Mammary epithelial cell (primary cell): ENCODE measurements at places on chromosomes 5 and 9.
A peak's percentile ranks its signal among the peaks of the same experiment; 100 is the strongest.

GRCh38 chr5:62432621-62433064 is 20.1 kb downstream of the IPO11 start:
- DNase-seq = no peak

GRCh38 chr5:318931-319601 is 2.4 kb upstream of the AHRR start:
- no peak for DNase-seq

GRCh38 chr5:1521671-1522600 is 1.8 kb downstream of the LPCAT1 start:
- peak; percentile 53 for DNase-seq

- DNase-seq = no peak
These were observed 73.8 kb downstream of the TRIO start for GRCh38 chr5:14216902-14217301.

GRCh38 chr5:153525536-153525935 is 35.1 kb downstream of the GRIA1 start:
- DNase-seq = no peak

- DNase-seq = peak; percentile 58
These were observed 101.5 kb downstream of the PLCXD3 start for GRCh38 chr5:41408676-41409443.

GRCh38 chr9:130692321-130692720 is 1.3 kb upstream of the EXOSC2 start:
- no peak for DNase-seq

DNA sequence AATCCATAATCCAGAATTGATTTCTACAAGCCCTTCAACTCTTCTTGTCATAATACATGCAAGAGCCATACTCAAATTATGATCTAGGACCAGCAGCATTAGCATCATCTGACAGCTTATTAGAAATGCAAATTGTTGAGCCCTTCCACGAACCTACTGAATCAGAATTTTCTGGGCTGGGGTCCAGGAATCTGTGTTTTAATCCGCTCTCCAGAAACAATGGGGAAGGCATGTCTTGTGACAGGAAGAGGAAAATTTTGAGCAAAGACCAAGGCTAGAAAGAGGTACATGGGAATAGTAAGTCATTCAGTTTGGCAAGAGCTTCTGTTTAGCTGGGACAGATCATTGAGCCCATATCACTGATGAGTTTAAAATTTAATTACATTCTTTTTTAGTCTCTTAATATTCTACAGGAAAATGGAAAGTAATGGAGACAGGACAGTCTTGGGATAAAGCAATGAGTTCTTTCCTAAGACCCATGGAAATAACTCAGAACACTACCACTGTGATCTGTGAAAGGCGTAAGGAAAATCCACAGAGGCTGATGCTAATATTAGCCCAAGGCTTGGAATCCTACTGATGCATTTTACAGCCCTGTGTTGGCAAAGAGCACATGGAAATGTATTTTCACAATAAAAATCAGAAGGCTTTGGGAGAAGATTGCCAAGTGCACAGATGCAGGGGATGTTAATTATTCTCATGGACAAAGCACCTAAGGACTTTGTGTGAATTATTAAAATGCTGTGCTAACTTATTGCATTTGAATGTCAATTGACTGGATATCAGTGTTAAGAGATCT is 73.7 kb upstream of the STK32A start:
- no peak for DNase-seq

DNA sequence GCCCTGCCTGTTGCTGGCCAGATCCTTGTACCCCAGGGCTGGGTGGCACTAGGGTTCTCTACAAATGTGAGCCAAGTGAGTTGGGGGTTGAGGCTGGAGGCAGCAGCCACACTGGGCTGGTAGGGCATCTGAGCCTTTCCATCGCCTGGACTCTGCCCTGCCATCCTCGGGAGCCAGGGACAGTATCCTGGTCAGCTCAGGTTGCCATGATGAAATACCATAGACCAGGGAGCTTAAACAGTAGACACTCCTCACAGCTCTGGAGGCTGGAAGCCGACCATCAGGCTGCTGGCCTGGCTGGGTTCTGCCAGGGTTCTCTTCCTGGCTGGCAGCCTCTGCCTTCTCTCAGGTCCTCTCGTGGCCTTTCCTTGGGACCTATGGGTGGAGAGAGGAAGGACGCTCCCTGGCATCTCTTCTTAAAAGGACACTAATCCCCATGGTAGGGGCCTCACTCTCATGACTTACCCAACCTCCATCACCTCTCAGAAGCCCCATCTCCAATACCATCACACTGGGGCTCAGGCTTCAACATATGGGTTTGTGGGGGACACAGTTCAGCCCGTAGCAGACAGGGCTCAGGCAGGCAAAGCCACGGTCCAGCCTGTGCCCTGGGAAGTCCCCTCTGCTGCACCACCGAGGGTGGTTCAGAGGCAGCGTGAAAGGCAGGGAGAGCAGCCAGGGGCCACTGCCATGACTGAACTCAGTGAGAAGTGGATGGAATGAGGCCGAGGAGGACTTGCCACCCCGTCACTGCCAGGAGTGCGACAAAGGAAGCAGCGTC is 50.1 kb downstream of the HMCN2 start:
- no peak for DNase-seq

DNA sequence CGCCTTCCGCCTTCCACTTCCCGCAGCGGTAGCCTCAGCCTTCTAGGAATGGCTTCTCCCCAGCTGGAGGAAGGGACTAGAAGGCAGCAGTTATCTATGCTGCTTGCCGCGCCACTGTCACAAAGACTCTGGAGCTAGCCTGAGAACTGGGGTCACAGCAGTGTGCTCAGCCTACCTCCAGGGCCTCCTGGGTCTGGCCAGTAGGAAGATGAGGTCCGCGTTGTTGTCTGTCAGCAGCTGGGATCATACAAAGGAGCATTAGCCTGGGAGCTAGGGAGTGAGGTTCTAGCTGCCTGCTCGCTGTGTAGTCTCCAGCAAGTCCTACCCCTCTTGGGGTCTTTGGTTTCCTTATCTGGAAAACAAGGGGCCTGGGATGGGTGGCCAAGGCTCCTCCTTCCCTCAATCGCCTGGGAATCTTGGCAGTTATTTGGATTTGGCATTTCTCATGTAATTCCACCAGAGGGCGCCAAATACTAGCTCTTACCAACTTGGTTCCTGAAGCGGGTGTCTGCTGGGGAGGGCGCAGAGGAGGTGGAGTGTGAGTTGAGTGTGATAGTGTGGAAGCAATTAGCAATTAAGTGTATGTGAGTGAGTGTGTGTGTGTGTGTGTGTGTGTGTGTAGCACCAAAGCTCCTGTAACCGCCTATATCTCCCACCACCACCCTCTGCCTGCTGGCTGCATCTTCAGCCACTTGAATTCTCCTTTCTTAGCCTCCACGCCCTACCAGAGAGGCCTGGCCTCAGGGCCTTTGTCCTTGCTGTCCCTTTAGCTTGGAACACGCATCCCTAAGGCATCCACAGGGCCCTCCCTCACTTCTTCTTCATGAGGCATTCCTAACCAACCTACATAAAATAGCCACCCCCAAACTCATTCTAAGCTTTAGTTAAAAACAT is 97.1 kb downstream of the ENTREP1 start:
- peak; percentile 47 for DNase-seq

GRCh38 chr9:120935383-120935857 is 8.8 kb upstream of the TRAF1 start:
- DNase-seq = peak; percentile 99

GRCh38 chr5:149932445-149933350 is 11.9 kb downstream of the PDE6A start:
- no peak for DNase-seq

GRCh38 chr9:90789862-90790261 is 11.8 kb upstream of the SYK start:
- DNase-seq = no peak

DNA sequence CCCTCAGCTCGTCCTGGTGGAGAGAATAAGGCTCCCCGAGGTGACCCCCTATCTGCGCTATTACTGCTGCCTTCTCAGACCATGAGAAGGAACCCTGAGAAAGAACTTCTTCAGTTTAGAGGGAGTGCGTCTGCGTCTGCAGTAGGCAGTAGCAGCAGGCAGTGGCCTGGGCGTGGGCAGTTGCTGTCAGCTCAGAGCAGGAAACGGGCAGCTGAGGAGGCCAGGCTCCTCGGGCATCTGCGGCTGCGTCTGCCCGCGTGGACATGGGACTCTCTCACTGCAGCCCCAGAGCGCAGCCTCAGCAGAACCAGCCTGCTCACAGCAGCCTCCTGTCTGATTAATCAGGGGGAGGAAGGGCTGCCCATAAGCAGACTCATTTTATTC is 49.8 kb upstream of the FCN1 start:
- no peak for DNase-seq

GRCh38 chr5:109455598-109456096 is 45.9 kb upstream of the PJA2 start:
- peak; percentile 100 for DNase-seq

GRCh38 chr5:74072646-74073045 is 446.6 kb downstream of the ARHGEF28 start:
- no peak for DNase-seq

DNA sequence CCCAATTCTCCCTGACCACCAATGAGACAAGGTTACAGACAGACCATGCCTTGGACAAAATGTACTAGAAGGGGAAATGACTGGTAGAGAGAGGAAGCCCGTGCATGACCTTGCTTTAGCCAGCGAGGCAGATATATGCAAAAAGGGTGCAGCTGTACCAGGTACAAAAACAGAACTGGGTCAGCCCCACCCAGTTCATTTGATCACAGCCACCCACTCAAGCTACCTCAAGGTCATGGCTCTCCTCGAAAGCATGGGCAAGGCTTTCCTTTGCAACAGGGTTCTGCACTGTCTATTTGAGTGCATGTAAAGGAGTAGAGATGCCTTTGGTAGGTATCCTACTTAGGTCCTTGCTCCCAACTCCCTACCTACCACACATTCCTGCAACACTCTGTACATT is 33.3 kb downstream of the TLE1 start:
- DNase-seq = no peak

GRCh38 chr9:113712053-113712452 is 164.1 kb upstream of the ZNF618 start:
- DNase-seq = peak; percentile 56

- DNase-seq = no peak
These were observed 1.6 kb upstream of the CCDC69 start for GRCh38 chr5:151225475-151225874.

- DNase-seq = no peak
These were observed 32.2 kb upstream of the ROPN1L start for GRCh38 chr5:10409504-10409903.

DNA sequence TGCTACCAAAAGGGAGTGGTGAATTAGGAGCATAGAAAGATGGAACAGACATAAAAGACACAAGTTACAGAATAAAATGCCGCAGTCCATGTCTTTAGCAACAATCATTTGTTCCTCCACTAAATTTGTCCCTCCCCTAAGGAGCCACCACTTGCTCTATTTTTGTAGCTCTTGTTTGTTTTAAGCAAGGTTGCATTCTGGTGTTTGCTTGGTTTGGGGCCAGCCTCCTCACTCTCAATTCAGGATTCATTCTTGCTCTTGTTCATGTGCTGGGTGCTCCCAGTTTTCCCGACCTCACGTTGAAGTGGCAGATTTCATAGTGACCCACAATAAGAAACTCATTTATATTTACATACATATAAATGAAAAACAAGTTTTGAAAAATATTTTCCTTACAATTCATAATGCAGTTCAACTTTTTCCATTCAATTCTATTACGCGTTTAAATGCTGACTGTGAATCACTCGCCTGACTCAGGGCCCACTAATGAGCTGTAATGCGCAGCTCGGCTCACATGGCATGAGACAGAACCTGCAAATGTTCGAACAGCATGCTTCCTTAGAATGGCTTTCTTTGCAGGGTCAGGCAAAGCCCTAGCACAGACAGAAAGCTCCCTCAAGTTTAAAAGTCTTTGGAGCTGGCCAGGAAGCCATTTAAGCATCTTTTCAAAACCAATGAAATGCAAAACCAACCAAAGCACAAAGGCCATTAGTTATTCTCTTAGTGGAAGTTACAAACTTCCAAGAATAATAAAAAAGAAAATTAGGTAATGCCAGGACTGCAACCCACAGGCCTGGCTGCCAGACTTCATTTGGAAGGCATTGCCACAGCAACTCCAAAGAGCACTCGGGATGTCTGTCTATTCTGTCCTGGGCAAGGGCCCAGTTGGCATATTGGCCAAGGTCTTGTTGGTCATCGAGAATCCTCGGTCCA is 41.7 kb downstream of the RETREG1 start:
- peak; percentile 89 for DNase-seq

DNA sequence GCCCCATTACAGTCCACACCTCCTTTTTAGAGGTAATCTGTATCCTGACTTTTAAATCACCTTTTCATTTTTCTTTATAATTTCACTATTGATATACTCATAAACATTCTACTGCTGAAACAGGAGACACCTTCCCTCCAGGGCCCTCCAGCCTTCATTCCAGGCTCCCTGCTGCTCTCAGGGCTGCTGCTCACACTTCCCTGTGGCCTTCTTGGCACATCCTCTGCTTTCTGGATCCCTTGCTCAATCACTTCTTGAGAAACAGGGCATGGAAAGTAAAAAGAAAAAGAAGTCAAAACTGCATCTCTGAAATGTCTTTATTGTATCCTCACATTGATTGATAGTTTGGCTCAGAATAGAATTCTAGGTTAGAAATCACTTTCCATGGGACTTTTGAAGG is 19.3 kb upstream of the WNT8A start:
- DNase-seq = no peak

GRCh38 chr9:91803151-91803940 is 146.7 kb downstream of the ROR2 start:
- no peak for DNase-seq

- no peak for DNase-seq
These were observed 248.8 kb downstream of the TENT4A start for GRCh38 chr5:6961837-6962635.

DNA sequence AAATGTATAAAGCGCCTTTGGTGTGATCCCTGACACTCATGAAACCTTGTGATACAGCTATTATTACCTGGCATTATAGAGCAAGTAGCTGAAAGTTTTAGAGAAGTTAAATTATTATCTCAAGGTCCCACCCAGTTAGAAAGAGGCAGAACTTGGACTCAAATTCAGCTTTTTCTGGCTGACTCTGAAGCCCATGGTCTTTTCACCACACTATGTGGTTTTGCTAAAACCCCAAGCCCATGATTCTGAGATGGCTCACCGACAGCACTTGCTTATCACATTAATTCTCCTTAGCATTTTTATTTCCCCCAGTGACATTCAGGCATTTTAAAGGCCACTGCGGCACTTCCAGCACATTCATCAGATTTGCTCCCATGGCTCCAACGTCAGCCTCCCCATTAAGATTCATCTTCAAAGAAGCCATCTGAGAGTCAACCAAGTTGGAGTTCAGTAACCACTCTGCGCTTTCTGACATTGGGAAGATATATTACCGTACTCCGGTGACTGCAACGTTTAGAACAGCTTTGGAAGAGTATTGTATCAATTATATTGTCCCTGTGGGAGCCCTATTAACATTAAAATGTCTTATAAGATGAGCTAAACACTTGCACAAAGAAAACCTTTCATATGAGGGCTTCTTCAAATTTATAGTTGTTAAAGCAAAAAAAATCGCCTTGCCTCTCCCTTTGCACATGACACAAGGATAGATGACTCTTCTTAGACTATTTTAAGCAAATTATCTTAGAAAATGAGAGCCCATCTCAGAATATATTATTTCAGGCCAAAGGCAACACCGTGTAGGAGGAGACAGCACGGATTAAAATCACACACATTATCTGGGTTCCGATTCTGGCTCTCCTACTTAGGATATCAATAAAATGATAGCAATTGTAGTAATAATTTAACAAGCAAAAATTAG is 638.1 kb downstream of the ACTL7B start:
- no peak for DNase-seq
